ENCODE measurements at places on chromosomes 7 and 10. TPM values are rescaled to one million over a fixed set of nuclear protein-coding genes. Genes with fewer than 3 reads are reported as not detected.
A peak's percentile ranks its signal among the peaks of the same experiment; 100 is the strongest.

DNA sequence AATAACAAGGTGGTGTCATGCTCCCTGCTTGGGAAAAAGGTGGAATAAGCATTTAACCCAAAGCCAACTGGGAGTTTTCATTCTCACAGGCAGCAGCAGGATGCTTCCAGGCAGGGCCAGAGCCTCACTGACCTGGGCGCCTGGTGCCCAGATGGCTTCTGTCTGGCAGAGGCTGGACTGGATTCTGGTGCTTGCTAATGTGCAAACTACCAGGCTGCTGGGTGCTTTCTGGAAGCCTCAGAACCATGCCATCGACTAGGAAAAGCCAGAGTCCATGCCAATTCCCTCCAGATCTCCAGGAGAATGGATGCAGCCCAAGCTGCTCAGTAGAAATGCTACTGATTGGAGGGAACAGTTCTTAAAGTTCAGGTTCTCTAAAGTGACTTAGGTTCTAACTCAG is 36.2 kb downstream of the VIPR2 start:
- DNase-seq, result no peak

DNA sequence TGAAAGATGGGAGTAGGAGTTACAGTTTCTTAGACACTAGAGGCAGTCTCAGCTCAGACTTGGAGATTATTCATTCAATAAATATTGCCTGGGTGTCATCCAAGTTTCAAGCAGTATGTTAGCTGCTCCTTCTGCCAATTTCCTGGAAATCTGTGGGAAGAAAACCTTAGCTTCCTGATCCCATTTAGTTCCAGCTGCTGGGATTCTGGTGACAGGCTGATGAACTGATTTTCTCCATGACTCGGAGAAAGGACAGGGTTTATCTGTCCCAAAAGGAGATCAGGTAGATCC is 95.8 kb downstream of the CLEC2L start:
- peak; percentile 71 for DNase-seq

- DNase-seq, result no peak
Measured at GRCh38 chr10:132475086-132475485, 62.5 kb upstream of the INPP5A start.

- DNase-seq, result no peak
Measured at GRCh38 chr10:44517635-44518034, 132.7 kb upstream of the CXCL12 start.

DNA sequence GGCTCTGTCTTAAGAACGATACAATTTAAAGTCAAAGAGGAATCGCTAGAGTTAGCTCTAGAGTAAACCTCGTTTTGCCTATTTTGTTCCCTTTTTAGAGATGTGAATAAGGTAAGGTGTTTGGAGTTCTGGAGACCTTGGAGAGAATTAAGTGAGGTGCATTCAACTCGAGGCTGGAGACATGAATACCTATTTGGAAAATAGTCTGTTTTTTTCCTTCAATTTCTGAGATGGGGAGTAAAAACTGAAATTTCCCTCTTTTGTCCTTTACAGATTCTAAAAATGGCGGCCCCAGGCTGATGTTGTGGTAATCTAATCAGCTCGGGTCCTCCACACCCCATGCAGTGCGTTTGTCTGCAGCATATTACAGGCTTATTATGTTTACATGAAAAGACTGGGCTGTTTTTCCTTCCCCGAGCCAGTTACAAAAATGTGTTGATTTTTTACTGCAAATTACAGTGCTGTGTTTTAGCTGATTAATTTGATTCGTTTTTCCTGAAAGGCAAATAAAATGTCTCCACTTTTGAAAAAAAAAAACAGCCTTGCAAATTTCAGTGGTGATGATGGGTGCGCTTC is 1.5 kb downstream of the KMT2E start:
- peak; percentile 56 for DNase-seq

DNA sequence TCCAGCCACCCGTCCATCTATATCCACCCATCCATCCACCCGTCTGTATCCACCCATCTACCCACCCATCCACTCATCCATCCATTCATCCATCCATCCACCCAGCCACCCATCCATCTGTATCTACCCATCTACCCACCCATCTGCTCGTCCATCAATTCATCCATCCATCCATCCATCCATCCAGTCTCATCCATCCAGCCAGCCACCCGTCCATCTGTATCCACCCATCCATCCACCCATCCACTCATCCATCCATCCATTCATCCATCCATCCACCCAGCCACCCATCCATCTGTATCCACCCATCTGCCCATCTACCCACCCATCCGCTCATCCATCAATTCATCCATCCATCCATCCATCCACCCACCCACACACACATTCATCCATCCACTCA is 73.2 kb downstream of the UNCX start:
- DNase-seq, result no peak

DNA sequence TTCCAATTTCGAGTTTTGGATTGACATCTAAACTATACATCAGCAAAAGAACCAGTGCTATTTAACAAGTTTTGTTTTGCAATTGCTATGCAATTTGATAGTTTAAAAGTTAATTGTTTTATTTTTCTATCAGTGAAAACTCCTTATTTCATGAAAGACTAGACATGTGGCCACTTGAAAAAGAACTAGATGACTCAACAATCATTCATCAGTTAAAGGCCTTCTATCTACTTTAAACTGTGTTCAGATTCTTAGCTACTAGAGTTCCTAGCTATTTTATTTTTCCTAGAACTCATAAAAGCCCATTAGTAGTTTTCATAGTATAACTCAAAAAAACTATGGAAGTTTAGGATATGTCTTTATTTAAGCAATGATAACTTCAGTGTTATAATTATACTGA is 104.6 kb upstream of the LSM8 start:
- DNase-seq, result peak; percentile 17

GRCh38 chr10:19329475-19329874 is 280.9 kb downstream of the MALRD1 start:
- DNase-seq, result no peak

DNA sequence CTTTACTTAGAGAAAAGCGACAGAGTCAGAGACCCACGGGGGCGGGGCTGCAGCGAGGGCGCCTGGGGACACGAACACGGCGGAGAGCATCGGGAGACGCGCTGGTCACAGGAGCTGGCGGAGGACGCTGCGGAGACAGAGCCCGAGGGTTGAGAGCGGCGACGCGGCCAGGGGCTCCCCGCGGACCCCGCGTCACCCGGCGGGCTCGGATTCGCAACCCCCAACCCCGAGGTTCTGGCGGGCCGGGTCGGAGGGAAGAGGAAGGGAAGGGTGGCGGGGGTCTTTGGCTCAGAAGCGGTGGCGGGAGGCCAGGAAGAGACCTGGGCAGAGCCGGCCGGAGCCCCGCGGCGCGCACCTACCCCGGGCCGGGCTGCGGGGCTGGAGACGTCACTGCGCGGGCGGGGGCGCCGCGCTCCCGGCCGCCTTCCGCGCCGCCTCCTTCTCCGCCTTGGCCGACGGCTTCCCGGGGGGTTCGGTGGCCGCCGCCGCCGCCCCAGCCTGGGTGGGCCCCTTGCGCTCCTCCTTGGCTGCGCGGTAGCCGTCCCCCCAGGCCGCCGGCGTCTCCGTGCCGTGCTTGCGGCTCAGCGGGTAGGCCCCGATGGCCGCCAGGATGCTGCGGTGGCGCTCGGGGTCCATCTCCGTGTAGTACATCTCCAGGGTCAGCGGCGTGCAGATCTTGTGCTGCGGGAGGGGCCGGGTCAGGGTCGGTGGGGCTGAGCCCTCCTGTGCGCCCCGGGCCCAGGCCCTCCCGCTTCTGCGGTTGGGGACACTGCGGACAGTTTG is 11.1 kb downstream of the CALY start:
- DNase-seq, result no peak

- DNase-seq, result no peak
Measured at GRCh38 chr7:25455683-25456251, 227.5 kb upstream of the NPVF start.

- peak; percentile 64 for DNase-seq
Measured at GRCh38 chr10:122648599-122649428, 50.8 kb downstream of the C10orf120 start.

The HELLS gene
- 70.1 TPM for total RNA-seq

- DNase-seq, result peak; percentile 71
Measured at GRCh38 chr10:91034494-91035159, 113.7 kb upstream of the ANKRD1 start.

All from LHCN-M2 (cell line).